Fibroblast of villous mesenchyme (primary cell): ENCODE measurements at places on chromosomes 5 and 9.

- DNase-seq = no peak
Measured at GRCh38 chr5:8138884-8139283, 269.9 kb downstream of the MTRR start.

- peak; percentile 29 for DNase-seq
Measured at GRCh38 chr5:144487761-144488160, 317.1 kb downstream of the KCTD16 start.

DNA sequence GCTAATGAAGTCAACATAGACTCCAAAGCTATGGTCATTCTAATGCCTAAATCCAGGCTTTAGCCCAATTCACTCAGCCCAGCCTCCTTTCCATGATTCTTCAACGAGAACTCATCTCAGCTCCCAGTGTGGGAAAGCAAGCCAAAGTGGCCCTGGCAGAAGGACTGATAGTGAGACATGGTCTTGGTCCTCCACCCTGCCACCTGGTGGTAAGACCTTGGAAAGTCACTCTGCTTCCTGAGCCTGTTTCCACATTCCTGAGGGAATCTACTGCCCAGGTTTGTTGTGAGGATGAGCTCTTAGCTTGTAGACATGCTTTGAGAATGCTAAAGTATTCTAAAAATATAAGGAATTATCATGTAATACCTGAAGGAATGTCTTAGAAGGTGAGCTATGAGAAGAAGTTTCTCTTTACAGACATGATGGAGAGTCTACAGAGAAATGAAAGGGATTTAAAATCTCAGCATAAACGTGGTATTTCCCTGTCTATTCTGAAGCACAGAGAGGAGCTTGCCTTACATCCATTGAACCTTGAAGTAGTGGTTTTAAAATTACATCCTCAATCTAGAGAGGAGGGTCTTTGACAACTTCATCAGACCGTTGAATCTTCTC, 173.5 kb downstream of the TRIM32 start:
- peak; percentile 60 for DNase-seq

DNA sequence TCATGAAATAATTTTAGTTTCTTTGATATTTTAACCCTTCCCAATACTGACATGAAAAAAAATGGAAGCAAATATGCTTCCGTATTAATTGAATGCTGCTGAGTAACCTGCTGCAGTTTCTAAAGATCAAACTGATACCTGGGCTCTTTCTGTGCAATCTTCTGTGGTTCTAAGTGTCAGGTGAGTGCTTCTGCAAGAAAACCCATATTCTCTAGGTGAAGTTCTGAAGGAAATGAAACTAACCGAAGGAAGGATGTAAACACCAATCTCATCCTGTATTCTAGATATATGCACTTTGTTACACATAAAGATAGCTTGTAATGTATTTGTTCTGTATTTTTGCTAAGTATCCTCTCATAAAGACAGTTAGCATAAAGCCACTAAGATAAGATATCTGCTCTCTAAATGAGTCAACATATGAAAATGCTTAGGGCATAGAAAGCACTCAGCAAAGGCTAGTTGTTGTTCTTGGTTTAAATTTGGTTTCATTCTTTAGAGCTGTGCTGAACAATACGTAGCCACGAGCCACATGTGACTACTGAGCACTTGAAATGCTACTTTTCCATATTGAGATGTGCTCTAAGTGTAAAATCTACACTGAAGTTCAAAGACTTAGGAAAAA, 52.0 kb downstream of the ITGA2 start:
- DNase-seq = peak; percentile 68

DNA sequence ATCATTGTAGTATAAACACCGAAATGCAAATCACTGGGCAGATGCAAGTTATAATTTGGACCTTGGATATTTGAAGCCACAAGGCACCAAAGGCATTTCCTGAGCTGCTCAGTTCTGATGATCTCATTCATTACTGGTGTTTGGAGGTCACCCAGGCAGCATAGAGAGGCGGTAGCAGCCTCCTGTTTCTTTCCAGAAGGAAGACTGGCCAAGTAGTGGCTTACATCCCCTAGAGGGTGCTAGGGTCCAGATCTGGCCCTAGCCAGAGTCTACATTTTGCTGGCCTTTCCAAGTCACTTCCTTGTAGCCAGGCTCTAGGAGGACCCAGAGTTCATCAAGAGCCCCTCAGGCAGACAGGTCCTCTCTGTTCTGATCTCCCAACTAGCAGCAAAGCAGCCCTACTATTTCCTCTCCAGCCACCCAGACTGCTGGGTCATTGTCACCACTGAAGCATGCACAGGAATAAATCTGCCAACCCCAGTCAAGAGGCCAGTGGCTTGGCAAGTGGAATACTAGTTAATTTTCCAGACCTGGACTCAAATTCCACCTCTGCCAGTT, 33.4 kb upstream of the TTC1 start:
- peak; percentile 89 for DNase-seq

DNA sequence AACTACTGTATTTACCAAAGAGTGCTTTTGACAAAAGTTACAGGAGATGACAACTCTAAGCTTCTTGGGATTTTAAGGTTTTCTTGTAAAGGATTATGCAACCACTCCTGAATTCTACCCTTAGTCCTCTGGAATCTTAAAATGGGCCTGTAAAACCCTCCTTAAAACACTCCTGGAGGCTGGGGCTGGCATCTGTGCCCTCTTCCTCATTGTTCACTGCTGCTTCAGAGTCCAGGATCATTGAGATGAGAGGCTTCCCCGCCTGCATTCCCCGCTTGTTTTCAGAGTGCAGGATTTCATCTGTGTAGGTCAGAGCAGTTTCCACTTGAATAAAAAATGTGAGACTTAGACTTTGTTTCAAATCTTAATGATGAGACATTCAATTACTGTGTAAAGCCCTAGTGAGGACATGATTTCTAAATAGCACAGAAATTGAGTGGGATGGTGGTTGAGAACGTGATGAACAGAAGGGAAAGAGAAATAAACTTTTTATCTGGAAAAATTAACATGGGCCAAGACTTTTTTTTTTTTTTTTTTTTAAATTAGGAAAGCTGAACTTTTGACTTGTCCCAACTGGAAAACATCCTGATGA, 40.4 kb downstream of the PCSK5 start:
- no peak for DNase-seq

- no peak for DNase-seq
Measured at GRCh38 chr5:136094913-136095641, 37.6 kb upstream of the SMAD5 start.

- DNase-seq = no peak
Measured at GRCh38 chr5:42718591-42718990, 38.0 kb upstream of the CCDC152 start.

GRCh38 chr5:15683332-15683731, 183.4 kb downstream of the FBXL7 start:
- no peak for DNase-seq

DNA sequence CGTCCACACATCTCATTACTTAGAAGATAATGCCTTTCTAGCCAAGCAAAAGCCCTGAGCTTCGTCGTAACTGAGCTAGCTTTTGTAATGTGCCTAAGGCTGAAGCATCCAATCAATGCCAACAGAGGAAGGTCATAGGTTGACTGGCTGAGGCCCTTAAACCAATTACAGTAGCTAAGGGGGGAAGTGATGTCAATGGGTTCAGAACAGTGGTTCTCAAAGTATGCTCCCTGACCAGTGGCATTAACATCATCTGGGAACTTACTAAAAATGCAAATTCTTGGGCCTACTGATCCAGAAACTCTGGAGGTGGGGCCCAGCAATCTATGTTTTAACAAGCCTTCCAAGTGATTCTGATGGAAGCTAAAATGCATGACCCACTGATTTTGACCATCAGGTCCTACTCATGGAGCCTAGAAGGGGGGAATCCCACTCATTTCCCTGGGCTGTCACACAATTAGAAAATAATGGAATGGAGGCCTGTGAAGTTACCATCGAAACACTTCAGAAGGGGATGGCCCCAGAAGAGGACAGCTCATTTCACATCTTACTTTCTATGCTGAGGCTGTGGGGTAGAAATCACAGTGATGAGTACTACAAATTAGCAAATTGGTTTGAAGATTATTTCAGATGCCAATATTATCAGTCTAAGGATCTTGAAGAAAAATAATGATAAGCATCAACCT, 4.8 kb upstream of the VLDLR start:
- DNase-seq = no peak

DNA sequence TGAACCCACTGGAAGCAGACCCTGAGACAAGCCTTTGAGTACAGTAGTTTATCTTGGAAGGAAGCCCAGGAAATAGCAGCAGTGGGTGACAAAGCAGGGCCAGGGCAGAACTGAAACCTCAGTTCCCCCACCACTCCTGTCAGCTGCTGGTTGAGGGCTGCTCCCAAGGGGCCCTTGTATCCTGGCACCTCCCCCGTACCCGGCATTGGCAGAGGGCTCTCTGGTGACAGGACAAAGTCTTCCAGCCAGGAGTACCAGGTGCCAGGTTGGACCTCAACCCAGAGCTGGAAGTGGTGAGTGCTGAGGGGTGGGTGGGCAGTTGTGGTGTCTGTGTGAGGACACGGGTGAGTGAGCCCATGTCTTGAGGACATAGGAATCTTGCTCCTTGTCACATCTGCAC, 123.3 kb downstream of the PHF2 start:
- no peak for DNase-seq

DNA sequence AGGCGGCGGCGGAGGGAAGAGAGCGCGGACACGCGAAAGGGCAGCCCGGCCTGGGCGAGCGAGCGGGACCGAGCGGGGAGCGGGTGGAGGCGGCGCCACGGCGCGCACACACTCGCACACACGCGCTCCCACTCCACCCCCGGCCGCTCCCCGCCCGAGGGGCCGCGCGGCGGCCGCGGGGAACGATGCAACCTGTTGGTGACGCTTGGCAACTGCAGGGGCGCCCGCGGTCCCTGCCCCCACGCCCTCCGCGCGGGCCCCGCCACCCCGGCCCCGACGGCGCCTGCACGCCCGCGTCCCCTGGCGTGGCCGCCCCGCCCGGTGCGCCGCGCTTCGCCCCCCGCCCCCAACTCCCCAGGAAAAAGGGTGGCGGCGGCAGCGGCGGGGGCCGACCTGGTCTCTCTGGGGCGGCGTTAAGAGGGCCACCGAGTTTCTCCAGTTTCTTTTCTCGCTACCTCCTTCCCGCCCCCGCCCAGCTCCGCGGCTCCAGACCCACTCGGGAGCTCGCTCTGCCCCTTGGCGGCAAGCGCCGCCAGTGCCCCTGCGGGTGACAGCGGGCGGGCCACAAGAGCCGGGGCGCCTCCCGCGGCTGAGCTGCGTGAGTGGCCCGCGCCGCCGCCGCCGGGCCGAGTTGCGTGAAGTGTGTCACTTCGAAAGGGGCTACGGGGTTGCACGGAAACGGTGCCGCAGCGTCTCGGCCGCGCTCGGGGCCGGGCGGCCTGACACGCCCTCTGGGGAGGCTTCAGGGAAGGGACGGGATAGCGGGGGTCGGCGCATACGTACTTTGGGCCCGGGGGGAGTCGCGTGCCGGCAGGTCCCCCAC, at the start of gene NR3C1:
NR3C1 (minus strand) TSS at position 94 of the 823 bp plus-strand sequence. CDS start 2,847 bp downstream, outside the sequence.
- DNase-seq = peak; percentile 85

GRCh38 chr5:83471405-83472212, at the start of gene VCAN:
Gene VCAN, plus strand, starts transcription at chr5:83471744. Its CDS starts 11,775 bp downstream, at chr5:83483519.
- DNase-seq = peak; percentile 92

DNA sequence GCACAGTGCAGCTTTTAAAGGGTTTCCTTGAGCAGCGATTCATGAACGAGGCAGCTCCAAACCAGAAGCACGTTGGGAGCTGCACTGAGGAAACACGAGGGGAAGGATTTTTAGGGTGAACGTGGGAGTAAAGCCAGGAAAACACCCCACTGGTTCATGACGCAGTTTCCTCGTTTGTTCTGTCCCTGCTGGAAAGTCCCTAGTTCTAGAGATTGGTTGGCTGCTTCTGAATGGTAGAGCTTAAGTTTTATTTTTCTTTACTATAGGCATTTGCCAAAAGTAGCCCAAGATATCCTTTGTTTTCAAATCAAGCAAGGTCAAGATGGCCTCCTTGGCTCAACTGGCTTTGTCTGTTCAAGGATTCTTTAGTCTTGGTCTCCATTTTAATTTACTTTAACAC, 116.5 kb upstream of the CACNA1B start:
- no peak for DNase-seq

DNA sequence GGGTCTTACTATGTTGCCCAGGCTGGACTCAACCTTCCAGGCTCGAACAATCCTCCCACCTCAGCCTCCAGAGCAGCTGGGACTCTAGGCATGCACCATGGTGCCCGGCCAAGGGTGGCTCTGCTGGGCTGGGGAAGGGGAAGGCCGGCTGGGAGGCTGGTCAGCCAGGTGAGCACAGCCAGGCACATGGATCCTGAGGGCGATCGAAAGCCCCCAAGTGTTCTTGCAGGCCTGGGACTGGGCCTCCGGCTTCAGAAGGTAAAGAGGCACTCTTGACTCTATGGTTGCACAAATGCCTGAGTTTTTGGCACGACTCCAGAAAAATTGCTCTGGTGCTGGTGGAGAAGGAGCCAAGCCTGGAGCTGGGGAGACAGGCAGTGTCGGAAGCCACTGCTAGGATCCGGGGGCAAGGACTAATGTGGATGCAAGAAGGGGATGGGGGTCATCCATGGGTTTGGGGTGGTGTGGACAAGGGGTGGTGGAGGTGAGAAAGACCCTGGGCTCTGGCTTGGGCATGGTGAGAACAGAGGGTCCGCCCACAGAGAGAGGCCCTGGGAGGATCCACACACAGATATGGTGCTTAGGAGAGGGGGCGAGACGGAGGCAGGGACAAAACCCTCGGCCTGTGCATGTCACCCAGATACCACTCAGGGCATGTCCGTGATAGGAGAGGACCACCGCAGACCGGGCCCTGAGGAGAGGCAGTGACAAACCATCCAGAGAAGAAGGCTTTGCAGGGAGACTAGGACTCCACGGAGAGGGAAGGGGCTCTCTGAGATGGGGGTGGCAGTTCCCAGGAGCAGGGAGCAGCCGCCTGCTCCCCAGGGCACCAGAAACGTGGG, 51.1 kb upstream of the COL5A1 start:
- DNase-seq = peak; percentile 85

DNA sequence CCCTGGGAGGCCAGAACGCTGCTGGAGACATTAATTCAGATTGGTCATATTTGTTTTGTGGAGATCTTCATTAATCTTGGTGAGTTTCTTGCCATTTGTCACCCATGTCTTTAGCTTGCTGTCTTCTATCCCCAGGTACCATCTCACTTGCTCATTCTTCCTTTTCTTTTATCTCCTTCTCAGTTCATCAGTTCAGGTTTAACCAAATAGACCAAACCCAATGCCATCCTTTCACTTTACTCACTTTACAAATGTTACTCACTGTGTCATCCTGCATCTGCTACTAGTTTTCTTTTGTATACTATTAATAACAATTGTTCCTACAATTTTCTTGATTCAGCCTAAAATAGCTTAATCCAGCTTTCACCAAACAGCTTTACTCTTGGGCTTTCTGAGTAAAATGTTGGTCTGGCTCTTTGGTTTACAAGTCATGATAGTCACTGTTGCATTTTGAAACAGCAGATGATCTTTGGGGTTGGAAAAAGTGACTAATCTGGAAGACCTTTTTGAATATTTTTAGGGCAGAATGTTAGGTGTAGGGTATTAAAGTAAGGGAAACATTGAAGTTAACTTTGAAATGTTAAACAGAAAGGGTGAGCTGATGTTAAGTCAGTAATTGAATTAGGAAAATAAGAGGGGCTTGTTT, 246.9 kb downstream of the ZSWIM6 start:
- no peak for DNase-seq

- DNase-seq = peak; percentile 49
Measured at GRCh38 chr5:56166671-56167385, 66.3 kb downstream of the ANKRD55 start.

- peak; percentile 78 for DNase-seq
Measured at GRCh38 chr9:111926421-111926875, 29.8 kb downstream of the UGCG start.
